Sciatic nerve (tissue), 2 donors: ENCODE measurements at places on chromosomes 13 and 19.

DNA sequence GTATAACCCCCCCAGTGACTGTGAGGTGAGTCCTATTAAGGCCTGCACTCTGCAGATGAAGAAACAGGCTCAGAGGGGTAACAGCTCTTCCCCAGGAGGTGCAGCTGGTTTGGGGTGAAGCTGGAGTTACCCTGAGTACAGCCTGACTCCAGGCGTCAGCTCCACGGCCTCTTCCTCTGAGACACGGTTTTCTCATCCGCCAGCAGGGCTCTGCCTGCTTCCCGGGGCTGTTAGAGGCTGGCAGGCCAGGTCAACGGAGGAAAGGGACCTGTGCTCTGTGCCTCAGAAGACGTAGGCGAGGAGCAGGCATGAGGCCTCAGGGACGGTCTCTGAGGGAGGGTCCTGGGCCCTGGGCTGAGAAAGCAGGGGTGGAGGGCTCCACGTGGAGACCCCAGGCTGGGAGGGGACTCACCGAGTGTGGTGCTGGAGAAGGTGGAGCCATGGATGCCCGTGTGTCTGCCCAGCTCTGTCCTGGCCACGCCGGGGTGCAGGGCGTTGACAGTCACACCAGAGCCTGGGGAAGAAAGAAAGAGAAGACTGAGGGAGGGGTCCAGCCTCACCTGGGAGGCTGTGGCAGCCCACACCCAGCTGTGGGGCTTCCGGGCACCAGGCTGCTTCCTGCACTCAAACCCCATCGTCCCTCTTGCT lies 9.0 kb upstream of the GP6 start:
- no peak for DNase-seq

DNA sequence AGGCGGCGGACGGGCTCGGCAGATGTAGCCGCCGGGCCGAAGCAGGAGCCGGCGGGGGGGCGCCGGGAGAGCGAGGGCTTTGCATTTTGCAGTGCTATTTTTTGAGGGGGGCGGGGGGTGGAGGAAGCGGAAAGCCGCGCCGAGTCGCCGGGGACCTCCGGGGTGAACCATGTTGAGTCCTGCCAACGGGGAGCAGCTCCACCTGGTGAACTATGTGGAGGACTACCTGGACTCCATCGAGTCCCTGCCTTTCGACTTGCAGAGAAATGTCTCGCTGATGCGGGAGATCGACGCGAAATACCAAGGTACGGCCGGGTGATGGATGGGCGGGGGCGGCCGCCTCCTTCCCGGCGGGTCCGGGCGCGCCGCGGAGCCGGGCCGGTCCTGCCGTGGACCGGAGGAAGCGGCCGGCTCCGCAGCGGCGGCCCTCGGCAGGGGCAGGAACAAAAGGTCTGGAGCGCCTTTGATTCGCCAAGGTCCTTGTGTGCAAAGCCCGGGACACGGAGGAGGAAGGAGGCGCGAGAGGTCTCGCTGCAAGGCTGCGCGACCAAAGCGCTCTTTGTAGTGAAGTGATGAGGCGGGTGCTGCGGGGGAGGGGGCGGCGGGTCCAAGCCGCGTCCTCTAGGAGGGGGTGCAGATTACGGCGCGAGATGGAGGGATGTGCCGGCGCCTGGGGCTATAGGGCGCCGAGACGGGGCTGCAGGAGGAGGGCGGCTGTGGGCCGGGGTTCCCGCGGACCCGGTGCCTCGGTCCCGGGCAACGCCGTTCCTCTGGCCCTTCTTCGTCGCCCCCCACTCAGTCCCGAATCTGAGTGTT lies 689 bp downstream of the ING1 start:
- peak; percentile 78 for DNase-seq

DNA sequence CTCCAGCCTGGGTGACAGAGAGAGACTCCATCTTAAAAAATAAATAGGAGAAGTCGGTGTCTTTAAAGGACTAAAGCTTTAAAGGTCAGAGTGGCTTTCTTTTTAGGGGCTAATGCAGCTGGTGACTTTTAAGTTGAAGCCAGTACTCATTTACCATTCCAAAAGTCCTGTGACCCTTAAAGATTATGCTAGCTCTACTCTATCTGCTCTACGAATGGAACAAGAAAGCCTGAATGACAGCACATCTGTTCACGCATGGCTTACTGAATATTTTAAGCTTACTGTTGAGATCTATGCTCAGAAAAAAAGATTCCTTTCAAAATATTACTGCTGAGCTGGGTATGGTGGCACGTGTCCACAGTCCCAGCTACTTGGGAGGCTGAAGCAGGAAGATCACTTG lies 16.4 kb downstream of the TDRD12 start:
- DNase-seq, result no peak

GRCh38 chr13:79869326-79869725 lies 388.4 kb downstream of the NDFIP2 start:
- no peak for DNase-seq

DNA sequence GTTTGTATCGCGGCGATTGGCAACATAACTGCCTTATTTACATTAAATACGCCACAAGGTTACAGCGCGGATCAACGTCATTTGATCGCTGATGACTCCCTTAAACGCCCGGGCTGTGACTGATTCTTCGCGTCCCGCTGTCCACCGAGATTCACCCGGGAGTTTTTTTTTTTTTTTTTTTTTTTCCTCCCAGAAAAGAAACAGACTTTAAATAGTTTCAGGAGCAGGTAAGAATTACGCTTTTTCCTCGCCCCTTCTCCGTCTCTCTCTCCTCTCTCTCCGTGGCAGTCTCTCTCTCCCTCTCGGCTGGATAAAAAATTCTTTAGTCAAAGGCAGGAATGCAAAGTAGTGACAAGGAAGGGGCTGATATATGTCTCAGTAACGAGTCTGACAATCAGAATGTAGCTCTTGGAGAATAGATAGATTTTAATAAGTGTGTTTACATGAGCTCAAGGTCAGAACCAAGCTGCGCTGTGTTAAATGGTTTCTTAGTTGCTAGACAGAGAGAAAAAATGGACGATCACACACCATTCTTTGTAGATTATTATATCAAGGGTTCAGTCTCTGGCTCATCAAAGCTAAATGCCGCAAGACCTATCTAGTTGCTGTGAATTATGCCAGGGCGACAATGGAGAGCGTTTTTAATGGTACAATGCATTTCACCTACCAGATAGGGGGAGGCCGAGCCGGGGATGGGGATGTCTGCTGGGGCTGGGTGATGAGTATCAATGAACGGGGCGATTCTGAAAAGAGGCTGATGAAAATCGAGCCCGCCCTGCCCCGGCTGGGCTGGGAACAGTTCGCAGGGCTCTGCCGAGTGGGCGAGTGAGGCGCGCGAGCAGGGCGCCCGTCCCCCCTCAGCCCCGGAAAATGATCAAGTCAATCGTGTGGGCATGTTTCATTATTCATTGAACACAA lies 147.2 kb upstream of the ZNF536 start:
- DNase-seq, result no peak

DNA sequence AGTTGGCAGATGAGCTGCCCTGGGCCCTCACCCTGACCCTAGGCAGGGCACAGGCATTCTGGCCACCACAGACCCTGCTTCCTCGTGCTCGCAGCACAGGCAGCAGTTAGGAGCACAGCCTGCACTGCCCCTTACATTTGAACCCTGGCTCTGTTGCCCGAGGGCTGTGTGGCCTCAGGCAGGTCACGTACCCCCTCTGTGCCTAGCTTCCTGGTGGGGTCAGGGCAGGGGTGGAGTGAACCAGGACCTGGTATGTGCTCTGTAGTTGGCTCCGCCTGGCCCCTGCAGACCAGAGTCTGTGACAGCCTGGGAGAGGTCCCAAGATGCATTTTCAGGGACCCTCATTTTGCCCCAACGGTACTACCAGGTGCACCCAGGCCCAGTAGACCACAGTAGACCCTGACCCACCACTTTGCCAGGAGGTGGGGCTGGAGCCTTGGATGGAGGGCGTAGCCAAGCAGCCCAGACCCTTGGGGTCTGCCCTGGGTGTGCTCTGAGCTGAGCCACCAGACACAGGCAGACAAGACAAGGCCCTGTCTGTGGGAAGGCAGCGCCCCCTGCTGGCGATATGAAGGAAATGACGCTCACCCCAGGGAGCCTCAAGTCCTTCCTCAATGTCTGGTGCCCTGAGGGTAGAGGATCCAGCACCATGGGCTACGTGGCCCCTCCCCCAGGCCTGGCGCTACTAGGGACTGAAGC lies 9.1 kb downstream of the LYL1 start:
- DNase-seq, result peak; percentile 90

DNA sequence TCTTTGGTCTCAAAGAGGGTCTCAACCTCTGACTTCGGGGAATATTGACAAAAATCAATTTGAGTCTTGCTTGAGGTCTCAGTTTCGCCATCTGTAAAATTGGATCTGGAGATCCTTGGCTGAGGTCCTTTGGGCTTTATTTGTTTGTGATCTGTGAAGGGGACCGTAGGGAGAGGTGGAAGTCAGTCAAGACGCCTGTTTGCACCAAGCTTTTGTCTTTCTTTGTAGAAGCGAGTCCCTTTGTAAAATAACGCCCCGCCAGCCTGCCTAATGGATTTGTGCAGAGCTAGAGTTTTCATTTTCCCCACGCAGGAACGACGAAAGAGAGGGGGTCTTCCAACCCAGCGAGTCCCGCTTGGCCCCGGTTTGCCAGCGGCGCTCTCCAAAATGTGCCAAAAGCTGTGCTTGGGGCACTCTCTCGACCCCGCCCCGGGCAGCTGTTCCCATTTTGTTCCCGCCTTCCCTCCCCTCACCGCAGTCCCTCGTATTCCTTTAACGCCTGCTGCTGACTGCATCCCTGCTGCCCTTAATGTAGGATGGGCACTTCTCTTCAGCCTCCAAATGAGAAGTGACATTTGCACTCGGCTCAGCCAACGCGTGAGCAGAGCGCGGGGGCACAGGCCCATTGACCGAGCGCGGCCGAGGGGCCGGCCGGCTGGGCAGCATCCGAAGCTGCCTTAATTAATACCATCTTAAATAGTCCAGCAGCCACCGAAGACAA lies 13.0 kb downstream of the ZIC5 start:
- DNase-seq, result no peak

GRCh38 chr19:16247353-16248182 lies 49.9 kb downstream of the AP1M1 start:
- DNase-seq, result peak; percentile 93

DNA sequence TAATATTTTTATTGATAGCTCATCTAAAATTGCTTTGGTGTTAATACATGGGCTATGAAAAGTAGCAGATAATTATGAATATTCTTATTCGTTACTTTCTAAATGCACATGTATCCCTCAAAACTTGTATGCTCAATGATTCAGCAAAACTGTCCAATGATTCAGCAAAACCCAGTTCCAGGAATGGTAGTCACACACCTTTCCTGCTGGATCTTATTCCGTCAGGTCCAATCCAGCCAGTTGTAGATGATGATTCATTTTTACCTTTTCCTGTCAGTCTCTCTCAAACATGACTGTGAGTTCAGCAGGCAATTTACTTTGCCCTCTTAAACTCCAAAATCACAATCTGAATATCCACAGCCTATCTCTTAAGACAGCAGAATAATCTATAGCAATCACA lies 1082.6 kb downstream of the EFNB2 start:
- no peak for DNase-seq

- DNase-seq, result peak; percentile 89
Measured at GRCh38 chr19:1864480-1865171, 1.2 kb upstream of the KLF16 start.
